Activated T-cell treated with anti-CD3 and anti-CD28 coated beads, Interleukin-2, amount 50 U/mL, for 72 hours (primary cell): ENCODE measurements at places on chromosomes 4 and X.

DNA sequence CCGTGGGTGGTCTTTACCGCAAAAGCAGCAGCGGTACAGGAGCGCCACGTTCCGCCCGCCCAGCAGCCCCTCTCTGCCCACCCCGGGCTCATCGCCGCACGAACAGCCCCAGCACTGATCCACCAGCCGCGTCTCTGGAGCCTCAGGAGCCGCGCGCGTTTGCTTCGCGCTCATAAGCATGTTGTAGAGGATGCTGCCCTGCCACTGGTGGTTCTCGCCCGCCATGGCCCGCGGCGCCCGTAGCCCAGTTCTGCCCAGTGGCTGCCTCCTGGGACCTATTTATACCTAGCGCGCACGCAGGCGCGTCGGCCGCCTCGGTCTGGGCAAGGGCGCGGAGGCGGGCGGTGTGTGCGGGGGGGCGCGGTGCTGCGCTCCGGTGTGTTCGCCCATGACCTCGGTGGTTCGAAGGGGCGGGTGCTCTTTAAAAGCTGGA lies at the start of gene NR0B1:
NR0B1 (minus strand) TSS at position 252 of the 433 bp plus-strand sequence; CDS start at position 225, 27 bp downstream.
- no peak for DNase-seq

DNA sequence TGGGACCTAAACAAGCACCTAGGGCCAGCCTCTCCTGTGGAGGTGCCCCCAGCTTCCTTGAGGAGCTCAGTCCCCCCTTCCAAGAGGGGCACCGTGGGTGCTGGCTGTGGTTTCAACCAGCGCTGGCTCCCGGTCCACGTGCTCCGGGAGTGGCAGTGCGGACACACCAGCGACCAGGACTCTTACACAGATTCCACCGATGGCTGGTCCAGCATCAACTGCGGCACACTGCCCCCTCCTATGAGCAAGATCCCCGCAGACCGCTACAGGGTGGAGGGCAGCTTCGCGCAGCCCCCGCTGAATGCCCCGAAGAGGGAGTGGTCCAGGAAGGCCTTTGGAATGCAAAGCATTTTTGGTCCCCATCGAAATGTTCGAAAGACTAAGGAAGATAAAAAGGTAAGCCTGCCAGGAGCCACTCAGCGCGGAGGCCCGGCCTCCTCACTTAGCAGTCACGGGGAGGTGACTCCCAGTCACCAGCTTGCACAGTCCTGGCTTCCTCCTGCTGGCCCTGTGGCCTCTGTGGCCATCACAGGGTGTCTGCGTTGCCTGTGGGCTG lies 24.9 kb downstream of the RGS12 start:
- no peak for DNase-seq

GRCh38 chr4:5378002-5378401 lies 326.7 kb downstream of the STK32B start:
- DNase-seq = no peak

- no peak for DNase-seq
Observed at GRCh38 chr4:21757248-21757647, 191.3 kb downstream of the KCNIP4 start.

DNA sequence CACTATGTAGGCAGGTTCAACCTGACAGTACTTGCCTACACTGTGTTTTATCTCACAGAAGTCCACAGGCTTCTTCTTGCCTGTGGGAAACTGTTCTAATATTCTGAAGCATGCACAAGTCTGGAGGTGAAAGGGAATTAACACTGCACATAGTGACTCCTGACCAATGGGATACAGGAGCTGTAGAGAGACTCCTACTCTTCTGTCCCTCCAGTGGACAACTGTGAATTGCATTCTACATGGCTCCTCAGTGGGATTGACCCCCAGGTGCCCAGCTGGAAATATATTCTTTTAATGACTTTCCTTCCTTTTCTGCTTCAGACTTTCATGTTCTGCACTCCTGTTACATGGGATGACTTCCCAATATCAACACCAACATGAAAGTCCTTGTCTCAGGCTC lies 8.2 kb upstream of the YIPF6 start:
- no peak for DNase-seq

DNA sequence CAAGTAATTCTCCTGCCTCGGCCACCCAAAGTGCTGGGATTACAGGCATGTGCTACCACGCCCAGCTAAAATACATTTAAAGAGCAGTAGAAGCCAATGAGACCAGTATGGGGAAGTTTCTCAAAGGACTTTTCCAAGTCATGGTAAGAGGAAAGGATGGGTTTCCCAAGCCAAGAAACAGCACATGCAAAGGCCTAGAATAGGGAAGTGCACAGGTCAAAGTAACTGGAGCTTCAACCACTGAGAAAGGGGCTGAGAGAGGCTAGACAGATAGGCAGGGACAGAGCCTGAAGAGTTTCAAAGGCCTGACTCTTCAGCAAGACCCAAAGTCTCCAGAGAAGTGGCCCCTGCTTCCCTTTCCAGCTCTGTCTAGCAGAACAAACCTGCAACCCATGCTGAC lies 162.1 kb downstream of the CORIN start:
- no peak for DNase-seq

- no peak for DNase-seq
Observed at GRCh38 chr4:56310401-56311125, 76.7 kb downstream of the AASDH start.

DNA sequence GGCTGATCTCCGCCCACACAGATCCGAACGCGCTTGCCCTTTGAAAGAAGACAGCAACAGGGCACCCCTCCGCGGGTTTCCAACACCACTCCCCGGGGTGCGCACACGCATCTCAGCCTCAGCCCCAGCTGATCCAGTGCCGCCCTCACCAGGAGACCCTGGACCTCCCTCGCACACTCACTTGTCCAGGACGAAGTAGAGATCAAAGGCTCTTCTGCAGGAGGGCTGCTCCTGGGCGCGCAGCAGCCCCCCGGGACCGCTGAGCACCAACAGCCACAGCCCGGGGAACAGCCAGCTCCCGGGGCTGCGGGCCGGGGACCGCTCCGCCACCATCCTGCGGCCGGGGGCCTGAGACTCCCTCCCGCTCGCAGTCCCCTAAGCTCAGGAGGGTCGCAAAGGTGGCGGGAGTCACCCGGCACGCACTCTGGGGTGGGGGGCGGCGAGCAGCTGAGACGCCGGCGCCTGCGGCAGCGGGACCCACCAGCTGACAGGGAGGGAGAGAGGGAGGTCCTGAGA lies 743 bp downstream of the ANTXR2 start:
- peak; percentile 66 for DNase-seq

GRCh38 chr4:24471486-24472160 lies 112.7 kb downstream of the DHX15 start:
- DNase-seq = peak; percentile 26

- no peak for DNase-seq
Observed at GRCh38 chrX:118862091-118862490, 38.5 kb downstream of the ZCCHC12 start.

DNA sequence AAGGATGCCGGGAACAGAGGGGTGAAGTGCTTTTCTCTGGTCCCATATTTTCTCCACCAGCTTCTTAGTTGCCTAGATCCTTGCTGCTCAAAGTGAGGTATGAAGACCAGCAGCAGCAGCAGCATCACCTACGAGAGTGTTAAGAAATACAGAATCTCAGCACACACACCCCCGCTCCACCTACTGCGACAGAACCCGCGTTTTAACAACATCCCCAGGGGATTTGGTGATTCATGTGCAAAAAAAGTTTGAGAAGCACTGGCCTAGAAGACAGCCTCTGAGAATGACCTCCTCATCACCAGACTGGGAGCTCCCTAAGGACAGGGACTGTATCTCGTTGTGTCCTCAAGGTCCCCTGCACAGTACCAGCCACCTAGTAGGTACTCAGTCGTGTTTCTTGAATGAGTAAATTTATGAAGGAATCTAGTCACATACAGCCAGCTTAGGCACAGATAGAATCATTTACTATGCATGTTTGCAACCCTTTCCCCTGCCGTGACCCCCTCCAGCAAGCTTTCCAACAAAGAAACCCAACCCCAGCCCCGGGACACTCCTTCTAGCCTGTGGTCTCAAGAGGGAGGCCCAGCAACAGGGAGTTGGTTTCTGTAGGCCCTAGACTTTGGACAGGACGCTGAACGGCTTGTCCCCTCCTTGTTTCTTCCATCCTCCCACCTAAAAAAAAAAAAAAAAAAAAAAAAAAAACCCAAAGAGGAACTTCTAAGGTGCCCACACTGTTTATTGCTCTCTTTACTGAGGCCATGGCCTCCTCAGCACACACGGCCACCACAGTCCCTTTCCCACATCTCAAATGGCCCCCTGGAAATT lies 21.5 kb downstream of the RTL5 start:
- DNase-seq = no peak

DNA sequence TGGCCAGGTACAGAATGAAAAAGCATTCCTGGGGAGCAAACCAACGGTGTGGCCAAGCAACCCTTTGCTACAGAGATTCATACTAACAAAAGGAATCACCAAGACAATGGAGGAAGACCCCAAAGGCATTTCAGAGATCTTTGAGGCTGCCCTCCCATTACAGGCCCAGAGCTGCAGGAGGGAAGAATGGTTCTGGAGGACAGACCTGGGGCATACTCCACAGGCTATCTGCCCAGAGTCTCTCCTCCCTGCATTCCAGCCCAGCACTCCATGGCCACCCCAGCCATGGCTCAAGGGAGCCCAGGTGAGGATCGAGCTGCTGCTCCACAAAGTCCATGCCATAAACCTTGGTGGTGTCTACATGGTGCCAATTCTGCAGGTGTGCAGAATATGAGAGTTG lies 81.9 kb downstream of the ATP11C start:
- DNase-seq = no peak

- DNase-seq = no peak
Observed at GRCh38 chr4:53477038-53477565, 99.7 kb downstream of the FIP1L1 start.

DNA sequence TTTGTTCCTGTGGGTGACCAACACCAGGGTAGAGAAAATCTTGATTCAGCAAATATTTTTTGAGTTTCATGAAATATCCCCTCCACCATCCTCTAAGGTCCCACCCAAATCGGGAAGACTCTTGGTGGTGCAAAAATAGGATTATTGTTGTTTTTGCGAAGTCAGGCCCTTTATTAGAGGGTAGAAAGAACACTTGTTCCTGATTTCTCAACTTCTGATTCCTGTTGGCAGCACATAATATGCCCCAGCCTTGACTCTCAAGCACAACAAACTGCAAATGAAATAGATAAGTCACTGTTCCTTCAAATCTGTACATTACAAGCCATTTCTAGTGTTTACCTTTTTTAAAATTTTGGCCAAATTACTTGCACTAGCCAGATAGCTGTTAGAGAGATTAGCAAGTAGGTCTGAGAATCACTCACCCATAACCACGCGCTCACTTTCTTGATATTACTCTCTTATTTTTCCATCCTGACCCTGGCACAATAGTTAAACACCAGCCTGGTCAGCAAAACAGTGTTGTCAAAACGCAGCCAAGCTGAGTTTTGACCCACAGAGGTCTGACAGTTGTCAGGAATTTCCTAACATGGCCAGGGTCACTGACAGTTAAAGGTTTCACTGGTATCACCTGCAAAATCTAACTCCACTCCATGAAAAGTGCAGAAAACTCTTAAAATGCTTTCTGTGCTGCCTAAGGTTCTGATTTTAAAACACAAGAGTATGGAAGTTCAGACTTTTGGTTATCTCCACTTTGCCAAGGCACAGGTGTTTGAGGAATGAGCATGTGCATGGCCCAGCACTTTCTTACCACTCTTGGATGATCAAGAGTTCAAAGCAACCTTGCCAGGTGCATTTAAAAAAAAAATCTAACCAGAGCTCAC lies 69.8 kb downstream of the RBM47 start:
- no peak for DNase-seq

- DNase-seq = no peak
Observed at GRCh38 chr4:93788712-93789111, 39.8 kb upstream of the ATOH1 start.

DNA sequence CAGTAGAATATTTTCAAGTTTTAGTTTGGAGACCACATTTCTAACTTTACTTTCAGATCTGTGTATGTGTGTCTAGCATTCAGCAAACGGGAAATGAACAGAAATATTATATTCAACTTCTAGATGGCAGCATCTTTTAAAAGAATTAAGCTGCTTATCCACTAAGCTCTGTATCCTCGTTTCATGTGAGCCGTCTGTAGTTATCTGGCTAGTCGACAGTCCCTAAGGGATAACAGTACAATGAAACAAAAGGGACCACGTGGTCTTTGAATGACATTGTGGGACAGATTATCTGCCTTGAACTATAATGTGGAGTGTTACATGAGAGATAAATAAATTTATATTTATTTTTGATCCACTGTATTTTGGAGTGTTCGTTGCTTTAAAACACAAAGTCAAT lies 35.8 kb upstream of the PRSS12 start:
- no peak for DNase-seq

DNA sequence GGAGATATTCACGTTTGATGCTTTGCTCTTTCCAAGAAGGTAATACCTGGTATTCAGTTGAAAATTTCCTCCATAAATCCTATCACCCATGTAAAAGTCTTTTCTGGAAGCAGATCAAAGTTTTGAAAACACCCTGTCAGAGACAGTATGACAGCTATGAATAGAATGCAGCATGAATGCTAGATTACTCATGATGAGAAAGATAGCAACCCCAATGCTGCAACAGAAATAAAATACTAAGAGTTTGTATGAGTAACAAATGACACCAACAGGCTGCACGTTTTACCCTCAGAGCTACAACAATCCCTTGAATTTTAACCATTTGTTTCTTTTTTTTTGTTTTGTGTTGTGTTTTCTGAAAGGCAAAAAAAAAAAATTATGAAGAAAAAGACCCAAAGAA lies 108.6 kb downstream of the ARHGAP6 start:
- no peak for DNase-seq

DNA sequence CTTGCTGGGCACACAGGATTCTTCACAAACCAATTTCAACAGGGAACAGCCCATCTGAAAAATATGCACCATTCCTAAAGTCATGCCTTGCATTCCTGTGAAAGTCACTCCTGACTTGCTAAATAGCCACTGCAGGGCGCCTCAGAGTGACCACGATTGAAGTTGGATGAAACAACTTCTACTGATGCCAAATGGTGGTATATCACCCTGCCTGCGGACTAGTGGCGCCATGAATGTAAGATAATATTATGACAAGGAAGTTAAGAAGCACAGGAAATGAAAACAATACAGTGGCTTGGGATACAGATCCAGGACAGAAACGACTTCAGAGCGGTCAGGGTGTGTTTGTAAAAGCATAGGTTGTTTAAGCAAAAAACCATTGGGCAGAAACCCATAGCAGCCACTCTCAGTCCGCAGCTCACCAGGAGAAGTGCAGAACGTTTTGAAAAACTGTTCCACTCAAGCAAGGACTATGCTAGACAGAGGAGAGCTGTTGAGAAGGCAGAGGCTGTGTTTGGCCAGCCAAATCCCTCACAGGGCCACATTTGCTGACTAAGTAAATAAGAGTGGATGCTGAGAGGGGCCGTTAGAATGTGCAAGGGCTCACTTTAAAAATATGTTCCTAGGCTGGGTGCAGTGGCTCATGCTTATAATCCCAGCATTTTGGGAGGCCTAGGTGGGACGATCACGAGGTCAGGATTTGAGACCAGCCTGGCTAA lies 250.4 kb downstream of the PTTG2 start:
- no peak for DNase-seq

GRCh38 chrX:111641969-111642368 lies 39.0 kb upstream of the ALG13 start:
- no peak for DNase-seq

- DNase-seq = no peak
Observed at GRCh38 chrX:11438767-11439166, 145.6 kb downstream of the AMELX start.

- DNase-seq = no peak
Observed at GRCh38 chrX:108271397-108271787, 166.8 kb downstream of the COL4A6 start.

GRCh38 chr4:166043801-166044200 lies 170.8 kb downstream of the TLL1 start:
- DNase-seq = no peak
